ENCODE measurements at places on chromosomes 6 and 20.

GRCh38 chr6:80161434-80161833, 55.0 kb downstream of the BCKDHB start:
- DNase-seq: no peak

GRCh38 chr6:10801224-10801848, 37.0 kb downstream of the MAK start:
- DNase-seq: peak; percentile 68

DNA sequence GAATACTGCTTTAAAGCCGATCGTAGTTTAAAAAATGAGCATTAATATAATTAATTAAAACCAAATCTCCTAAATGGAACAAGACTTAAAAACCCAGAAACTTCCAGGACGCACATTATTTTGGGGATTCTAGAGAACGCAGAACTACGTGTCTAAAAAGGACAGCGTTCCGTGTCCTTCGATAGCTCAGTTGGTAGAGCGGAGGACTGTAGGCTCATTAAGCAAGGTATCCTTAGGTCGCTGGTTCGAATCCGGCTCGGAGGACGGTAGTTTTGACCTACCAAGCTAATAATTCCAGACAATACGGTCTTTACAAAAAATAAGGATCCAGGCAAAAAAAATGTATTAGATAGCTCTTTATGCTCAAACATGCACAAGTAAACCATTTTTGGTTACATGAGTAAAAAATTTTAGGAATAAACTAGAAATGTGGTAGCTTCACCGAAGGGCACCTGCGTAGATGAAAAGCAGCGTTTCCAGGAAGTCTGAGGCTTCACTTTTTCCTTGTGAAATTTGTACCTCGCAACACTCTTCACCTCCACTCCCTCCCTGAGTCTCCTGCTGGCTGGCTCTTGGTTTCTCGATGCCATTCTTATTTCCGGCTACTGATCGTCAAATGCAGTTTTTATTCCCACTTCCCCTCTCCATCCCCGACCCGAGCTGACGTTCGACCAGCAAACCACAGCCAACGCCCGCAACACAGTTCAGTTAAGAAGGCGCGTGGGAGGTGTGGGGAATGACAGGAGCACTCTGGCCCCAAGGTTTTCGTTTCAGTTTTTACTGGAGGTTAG, 19.6 kb upstream of the ABT1 start:
- DNase-seq: peak; percentile 90

DNA sequence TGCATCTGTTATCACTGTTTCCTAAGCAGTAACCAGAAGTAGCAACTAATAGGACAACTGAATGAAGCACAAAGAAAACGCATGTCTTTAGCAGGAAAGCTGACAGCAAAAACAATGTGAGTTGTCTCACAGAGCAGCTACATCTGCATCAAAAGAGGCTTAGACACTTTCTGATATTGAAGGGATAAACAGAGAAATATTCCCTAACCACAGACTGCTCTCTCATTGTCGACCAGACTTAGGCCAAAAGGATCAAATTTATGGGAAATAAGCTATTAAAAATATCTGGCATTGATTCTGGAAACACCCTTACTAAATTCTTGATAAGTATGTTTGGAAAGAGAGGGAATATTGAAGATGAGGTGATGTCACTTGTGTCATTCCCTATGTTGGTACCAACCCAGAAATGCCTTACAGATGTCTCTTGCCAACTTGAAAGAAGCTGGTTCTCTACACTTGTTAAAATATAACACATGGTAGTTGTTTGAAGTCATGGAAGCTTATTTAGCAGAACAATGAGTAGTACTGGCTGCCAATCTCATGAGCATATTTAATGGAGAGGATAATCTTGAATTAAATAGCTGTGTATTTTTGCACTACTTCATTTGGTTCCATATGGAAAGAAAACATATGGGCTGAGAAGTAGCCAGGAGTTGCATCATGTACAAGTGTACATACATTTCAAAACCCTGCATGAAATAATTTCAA, 929.3 kb upstream of the MAN1A1 start:
- DNase-seq: no peak

DNA sequence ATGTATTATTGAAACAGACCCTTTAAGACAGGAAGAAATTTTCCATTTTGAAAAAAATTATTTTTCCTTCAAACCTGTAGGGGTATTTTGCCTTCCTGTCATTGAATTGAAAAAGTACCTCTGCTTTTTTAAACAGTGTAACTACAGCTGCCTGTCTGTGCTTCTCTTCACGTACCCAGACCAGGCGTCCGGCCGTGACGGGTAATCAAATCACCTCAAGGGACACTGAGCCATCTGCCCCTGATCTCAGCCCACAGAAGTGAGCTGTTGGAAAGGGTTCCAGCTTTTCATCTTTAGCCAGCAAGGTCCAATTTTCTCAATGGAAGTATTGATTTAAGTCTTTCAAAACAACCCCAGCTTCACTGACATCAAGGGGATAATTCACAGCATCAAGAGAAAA, 58.0 kb downstream of the SLC35D3 start:
- DNase-seq: no peak

GRCh38 chr6:17932330-17932852, 55.0 kb downstream of the KIF13A start:
- no peak for DNase-seq

GRCh38 chr6:11909696-11910132, 102.4 kb upstream of the HIVEP1 start:
- no peak for DNase-seq

DNA sequence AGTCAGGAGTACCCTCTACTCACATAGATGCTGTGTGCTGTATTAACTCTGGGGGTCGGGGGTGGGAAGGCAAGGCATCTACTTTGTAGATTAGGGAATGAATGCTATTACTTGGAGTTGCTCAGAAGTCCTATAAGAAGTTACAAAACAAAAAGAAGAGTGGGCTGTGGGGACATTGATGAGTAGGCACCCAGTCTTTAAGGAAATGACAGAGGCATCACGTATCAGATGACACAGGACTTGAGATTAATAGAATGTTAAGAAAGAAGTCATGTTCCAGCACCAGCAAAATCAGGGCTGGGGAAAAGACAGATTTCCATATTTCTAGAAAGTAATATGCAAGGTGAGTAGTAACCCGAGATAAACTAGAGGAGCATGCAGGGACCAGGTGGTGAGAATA, 19.0 kb upstream of the STXBP5 start:
- DNase-seq: no peak

DNA sequence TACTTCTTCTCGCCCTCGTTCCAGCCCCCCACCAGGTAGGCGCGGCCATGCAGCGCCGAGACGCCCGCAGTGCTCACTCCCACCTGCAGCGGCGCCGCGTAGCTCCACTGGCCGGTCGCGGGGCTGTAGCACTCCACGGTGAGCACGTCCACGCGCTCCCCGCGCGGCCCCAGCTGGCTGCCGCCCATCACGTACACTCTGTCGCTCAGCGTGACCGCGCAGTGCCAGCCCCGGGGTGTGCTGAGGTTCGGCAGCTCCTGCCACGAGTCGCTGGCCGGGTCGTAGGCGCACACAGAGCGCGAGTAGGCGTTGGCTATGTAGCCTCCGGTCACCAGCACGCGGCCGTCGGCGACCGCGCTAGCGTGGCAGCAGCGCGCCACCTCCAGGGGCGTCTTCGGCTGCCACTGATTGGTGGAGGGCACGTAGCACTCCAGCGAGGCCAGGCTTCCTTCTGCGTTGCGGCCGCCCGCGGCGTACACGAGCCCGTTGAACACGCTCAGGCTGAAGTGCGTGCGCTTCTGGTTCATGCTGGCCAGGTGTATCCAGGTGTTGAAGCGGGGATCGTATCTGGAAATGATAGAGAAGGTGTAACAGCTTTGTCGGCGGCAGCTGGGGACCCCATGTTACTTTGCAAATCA, 13.7 kb downstream of the KLHL31 start:
- DNase-seq: peak; percentile 80

DNA sequence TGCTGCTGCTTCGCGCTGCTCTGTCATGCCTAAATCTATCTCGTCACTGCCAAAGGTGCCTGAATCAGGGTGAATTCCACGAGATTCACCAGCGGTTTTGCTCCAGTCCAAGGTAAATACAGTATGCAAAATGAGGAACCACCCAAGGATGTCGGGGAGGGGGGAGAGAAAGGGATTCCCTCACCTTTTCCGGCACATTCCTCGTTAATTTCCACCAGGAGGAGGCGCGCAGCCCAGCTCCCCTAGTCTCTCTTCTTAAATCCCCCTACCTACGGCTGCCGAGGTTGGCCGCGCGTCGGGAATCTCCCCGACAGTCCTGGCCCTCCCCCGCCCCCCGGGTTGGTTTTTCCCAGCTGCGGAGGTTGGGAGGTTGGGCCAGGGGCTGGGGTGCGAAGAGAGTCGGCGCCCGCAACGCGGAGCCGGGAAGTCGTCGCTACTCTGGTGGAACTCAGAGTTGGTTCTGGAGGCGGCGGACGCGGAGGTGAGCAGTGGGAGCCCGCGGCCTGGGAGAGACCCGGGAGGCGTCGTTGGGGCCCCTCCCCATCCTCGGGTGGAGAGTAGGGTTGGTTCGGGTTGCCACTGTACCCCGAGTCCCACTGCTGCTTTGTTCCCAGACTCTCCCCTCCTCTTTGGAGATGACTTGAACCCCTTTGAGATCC, at the start of gene TPBG:
TSS of gene TPBG (plus strand) at position 390 of the 659 bp plus-strand sequence. CDS start 1,145 bp downstream, outside the sequence.
- peak; percentile 27 for DNase-seq

DNA sequence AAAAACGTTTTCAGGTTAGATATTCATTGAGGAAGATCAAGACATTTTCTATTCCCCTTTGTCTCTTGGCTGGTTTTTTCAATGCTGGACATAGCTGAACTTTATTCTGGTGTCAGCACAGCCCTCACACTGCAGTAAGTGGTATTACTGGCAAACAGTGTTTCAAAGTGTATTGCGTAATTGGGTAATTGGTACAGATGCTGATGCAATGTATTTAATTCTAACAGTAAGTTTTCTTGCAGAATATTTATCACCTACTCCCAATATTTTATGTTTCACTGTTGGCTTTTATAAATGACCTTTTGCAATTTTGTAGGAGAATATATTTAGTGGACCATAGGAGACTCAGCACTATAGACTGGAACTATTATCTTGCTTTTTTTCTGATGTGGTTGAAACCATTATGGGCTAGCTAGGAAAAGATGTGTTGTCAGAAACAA, 287.6 kb upstream of the SOX4 start:
- DNase-seq: no peak
